ENCODE measurements at places on chromosomes 6 and 20. TPM values are rescaled to one million over a fixed set of nuclear protein-coding genes. Genes with fewer than 3 reads are reported as not detected.

DNA sequence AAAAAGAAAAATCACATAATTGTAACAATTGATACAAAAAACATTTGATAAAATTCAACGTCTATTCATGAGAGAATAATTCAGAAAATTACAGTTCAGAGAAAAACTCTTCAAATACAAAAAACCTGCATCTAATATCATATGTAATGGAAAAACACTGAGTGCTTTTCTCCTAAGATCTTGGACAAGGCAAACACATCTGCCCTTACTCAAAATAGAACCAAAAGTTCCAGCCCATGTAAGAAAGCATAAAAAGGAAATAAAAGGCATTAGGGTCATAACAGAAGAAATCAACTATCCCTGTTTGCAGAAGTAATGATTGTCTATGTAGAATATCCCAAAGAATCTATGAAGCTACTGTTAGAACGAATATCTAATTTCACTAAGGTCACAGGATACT lies 721.4 kb downstream of the RFPL4B start:
- DNase-seq = no peak

DNA sequence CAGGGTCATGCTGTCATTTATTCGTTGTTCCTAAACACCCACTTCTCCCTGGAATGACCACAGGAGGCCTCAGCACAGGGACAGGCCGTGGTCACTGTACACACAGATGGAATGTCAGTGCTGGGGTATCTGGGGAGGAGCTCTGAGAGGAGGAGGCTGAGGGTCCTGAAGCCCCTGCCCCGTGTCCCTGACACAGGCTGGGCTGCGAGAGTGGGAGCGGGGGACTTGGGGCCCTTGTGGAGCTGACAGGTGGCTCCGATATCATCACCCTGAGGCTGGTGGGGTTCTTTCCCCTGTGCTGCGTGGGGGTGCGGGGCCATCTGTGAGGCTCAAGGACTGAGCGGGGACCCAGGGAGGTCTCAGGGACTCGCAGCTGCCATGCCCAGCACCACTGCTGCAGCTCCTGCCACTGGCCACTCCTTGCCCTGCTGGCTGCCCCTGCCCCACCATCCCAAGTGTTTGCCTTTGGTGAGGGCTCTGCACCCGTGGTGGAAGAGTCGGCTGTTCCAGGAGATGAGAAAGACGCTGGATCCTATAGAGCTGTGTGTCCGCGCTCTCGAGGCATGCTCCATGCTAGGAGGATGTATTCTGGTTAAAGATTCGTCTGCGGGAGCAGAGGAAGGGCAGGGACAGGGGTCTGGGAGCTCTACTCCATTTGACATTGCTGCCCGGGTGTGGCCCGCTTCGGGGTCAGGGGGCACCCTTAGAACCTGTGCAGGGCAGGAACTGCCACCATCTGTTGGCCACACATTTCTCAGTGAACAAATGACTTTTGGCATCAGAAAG lies 18.9 kb downstream of the NPEPL1 start:
- peak; percentile 2 for DNase-seq

DNA sequence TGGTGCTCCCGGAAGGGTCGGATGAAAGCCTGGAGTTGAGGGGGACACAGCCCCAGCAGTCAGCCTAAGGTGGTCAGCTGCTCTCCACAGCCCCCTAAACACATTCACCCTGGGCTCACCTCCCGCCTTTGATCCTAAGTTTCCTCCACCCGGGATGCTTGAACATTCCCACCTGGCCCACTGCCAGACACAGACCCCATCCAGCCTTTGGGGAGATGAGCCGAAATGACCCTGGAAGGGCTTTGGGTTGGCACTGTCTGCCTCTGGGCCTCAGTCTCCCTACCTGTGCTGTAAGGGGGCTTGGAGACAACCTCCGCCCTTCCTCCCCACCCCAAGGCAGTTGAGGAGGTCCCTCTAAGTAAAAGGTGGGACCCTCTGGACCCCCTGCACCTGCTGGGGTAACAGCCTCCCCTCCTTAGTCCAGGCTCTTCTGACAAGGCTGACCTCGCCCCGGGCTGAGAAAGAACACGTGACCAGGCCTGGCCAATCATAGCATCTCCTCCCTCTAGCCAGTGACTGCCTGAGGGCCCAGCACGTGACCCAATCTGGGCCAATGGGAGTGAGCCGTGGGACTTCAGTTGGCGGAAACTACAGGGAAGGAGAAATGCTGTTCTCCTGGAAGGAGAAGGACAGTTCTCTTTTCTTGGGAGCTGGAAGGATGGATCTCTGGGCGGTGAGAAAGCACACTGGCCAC lies 16.9 kb upstream of the UBE2V1 start:
- DNase-seq = no peak

GRCh38 chr6:143115728-143116127 lies 55.0 kb downstream of the AIG1 start:
- no peak for DNase-seq

- DNase-seq = no peak
Measured at GRCh38 chr6:24600903-24601302, 45.1 kb downstream of the KIAA0319 start.

- no peak for DNase-seq
Measured at GRCh38 chr6:12803486-12803885, 86.9 kb downstream of the PHACTR1 start.

DNA sequence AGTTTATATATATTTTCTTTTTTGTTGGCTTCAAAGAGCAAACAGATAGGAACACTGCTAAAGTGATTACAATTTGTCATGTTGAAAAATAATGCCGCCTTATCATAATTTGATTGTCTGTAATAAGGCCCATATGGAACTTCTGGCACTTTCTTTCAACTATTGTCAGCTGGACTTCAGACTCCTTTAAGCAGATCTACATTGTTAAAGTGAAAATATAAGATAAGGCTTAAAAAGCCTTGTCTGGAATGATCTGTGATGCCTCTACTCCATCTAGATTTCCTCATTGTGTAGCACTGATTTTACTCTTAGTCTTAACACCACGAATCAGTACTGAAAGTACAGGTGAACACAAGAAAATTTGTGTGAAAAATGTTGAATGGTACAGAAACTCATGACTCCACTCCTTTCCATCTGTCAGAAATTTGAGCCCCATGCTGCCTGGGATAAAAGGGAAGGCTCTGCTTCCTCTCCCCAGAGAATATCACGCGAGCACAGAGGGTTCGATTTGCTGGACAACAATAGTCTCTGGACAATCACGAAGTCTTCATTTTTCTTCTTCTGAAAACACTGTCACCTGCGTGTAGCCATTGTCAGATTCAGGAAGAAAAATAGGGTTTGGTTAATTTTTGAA lies 56.0 kb downstream of the BCAS1 start:
- no peak for DNase-seq

- DNase-seq = no peak
Measured at GRCh38 chr6:92723390-92723931, 695.9 kb downstream of the EPHA7 start.

- no peak for DNase-seq
Measured at GRCh38 chr20:35122756-35123405, 24.3 kb downstream of the EDEM2 start.

GRCh38 chr20:50379049-50379990 lies 130.9 kb upstream of the PTPN1 start:
- DNase-seq = no peak

GRCh38 chr6:168964138-168964835 lies 289.4 kb downstream of the THBS2 start:
- DNase-seq = no peak

DNA sequence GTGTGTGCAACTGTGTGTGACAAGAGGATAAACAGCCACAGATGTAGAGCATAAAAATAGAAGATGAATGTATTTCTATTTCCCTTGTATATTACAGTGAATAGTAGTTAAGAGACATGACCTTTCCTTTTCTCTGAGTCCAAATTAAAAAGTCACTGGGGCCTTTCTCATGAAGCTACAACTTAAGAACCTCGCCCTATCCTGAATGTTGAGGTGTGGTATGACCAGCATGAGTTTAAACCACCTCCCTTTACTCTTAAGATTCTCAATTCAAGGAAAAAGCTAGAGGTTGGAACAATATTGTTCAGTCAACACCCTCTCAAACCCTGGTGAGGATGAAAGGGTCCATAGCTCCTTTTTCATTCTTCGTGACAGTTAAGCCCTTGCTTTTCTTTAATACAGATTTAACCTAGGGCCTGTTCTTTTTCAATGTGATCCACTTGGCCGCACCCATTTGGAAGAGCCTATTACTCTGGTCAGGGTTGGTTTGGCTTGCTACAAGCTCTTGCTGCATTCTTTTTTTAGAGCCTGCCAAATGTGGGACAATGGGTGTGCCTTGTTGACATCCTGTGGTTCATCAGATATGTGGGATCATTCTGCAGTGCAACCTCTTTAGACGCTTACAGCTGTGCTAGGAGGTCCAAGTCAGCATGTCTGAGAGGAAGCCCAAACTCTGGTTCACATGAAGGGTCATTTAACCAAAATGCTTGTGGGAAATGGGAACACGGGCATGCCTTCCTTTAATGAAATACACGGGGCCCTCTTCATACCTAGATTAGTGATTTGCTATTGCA lies 290.0 kb downstream of the HAO1 start:
- DNase-seq = no peak

REM1 gene
- total RNA-seq = not detected

LAMA2 gene
- 2.0 TPM for total RNA-seq

TMEM74B gene
- total RNA-seq = 35.4 TPM

MCM9 gene
- 12.8 TPM for total RNA-seq

SLC22A7 gene
- total RNA-seq = not detected

ID4 gene
- total RNA-seq = 5.6 TPM
